ENCODE measurements at places on chromosomes 11 and 22.

GRCh38 chr22:22978637-22979036, 91.0 kb downstream of the IGLL5 start:
- no peak for DNase-seq

GRCh38 chr11:114310095-114310494, 13.9 kb downstream of the NNMT start:
- no peak for DNase-seq

- peak; percentile 91 for DNase-seq
These were observed 3.2 kb upstream of the KCNE3 start for GRCh38 chr11:74470526-74470925.

DNA sequence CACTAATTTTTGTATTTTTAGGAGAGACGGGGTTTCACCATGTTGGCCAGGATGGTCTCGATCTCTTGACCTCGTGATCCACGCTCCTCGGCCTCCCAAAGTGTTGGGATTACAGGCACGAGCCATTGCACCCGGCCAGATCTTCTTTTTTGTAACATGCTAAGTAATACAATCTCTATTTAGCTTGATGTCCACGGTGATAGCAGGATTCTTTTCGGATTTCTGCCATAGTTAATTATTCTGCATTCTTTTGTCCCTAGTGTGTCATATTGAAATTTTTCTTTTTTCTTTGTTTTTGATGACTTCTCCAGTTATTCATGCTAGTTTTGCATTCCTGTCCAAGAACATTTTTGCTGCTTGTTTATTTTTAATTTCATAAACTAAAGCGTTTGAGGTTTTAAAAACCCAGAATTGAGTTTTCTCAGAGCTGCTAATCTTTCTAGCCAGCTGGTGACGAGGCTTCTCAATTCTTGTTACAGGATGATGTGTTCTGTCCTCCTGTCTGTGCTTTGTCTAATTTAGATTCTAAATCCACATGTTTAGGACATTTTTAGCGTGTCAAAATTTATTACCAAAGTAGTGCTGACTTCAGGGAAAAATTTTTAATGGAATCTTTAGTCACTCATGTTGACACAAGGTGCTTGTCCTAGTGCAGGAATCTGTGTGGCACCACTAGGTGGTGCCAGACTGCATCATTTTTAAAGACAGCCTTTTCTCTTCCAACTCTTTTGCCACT, 21.8 kb downstream of the NF2 start:
- DNase-seq = no peak

GRCh38 chr11:86264649-86265048, 20.1 kb downstream of the EED start:
- DNase-seq = no peak

GRCh38 chr22:19625331-19626041, 88.8 kb upstream of the SEPTIN5 start:
- no peak for DNase-seq

GRCh38 chr11:60016881-60017280, at the start of gene OOSP4B:
OOSP4B (plus strand) TSS chr11:60017181.
- no peak for DNase-seq

DNA sequence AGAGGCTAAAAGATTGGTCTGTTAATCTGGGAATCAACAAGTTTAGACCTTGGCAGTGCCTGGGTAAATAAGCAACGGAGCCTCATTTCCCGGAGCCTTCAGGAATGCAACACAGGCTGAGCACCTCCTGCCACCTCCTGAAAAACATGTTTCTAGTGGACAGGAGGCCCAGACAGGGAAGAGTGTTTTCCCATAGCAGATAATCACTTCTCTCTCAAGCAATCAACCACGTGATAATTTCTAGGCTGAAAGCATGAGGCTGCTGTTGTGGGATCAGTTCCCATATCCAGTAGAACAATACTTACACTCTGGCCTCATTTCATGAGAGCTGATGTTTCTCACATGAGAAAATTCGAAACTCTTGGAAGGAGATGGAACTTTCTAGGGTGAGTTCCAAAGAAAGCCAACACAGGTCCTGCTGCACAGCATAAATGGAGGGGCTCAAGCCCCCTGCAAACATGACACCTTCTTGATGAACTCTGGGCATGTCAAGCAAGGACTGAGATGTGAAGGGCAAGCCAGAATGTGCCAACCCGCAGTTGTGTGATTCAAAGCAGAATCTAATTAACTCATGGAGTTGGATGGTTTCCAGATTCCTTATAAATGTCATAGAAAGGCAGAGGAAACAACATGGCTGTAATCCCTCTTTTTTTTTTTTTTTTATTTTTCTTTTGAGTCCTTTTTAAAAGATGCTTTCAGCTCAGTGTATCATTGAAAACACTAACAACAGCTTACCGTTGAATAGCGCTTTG, 228.5 kb upstream of the SESN3 start:
- DNase-seq = no peak

GRCh38 chr11:31240340-31240904, 129.1 kb downstream of the DCDC1 start:
- DNase-seq = peak; percentile 8

GRCh38 chr11:23668324-23668723, 808.0 kb upstream of the CCDC179 start:
- no peak for DNase-seq

DNA sequence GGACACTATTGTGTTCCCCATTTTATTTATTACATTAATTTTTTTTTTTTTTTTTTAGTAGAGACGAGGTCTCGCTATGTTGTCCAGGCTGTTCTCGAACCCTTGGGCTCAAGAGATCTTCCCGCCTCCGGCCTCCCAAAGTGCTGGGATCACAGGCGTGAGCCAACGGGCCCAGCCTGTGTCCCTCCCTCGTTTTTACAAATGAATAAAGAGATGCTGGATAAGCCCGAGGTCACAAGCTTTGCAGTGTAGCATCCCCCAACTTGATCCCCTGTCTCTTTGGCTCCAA, 297 bp upstream of the MTFP1 start:
- DNase-seq = no peak

DNA sequence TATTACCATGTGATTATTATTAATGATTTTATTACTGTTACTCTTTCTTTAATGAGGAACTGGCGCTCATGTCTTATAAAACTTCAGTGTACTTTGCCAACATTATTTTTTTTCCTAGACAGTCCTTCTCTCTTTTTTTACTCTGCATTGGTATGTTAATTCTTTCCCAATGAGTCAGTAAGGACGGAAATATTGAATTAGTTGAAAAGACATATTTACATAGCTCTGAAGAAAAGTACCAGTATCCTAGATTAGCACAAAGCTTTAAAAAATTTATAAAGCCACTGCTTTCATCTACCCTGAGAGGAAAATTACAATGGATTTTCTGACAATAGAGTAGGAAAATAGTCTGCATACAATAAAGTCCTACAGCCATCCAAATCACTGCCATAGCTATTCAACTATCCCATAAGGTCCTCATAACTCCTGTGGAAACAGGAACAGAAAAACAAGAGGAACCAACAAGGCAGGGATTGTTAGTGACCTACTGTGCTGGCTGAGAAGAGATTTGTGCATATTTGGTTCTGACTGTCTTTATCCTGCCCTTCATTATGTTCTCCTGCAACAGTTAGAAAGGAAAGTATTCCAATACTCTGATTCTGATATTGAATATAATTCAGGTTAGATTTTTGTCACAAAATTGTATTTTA, 314.4 kb downstream of the AASDHPPT start:
- DNase-seq = no peak

DNA sequence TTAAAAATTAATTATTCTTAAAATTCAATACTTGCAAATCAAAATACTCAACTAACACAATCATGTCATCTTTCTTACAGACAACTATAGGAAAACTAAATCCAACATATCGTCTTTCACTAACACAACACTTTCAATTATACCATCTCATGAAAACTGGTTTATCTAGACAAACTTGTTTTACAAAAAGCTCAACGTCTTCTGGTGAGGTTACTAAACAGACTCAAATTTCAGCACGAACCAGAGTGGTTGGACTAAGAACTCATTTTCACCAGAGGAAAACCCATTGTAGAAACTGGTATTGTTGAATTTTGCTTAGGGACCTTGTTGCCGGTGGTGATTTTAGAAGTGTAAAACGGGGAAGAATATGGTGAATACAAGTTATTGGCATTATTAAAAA, 52.2 kb downstream of the NUP98 start:
- peak; percentile 2 for DNase-seq

DNA sequence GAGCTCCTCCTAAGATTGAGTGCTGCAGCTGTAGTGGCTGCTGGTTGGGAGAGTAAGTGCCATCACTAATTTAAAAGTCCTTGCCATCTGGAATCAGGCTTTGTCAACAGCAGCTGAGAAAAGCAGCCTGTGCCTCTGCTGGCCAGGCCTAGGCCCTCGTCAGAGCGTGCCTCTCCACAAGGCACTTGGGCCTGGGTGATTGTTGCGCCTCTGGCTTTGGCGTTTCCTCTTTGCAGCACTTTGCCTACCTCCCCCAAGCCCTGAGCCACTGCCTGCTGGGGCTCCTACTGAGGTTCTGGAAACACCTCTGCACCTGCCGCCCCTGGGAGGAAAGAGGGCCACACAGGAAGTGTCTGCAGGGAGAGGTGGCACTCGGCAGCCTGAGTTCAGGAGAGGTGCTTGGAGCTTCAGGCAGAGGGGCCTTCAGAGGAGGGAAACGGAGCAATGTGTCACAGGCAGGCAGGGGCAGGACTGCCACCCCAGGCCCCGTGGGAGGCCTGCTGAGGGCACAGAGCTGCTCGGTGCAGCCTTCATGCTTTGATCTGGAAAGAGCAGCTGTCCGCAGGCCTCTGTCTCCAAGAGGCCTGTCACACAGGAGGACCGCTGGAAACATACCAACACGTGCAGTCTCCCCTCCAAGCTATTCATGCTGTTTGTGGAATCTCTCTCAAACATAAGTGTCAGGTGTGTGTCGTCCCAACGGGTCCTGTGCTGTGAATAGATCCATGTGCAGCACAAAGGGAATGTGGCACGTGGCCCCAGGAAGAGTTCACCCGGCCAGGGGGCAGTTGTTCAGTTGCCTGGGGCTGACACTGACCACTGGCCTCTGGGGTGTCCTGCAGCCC, 61.5 kb upstream of the EMID1 start:
- DNase-seq = peak; percentile 72

GRCh38 chr11:59009661-59010060, 70.4 kb downstream of the GLYATL1 start:
- DNase-seq = no peak

GRCh38 chr22:38120359-38121110, 10.1 kb upstream of the BAIAP2L2 start:
- DNase-seq = no peak

GRCh38 chr22:39148026-39148726, 4.3 kb downstream of the CBX7 start:
- DNase-seq = no peak

DNA sequence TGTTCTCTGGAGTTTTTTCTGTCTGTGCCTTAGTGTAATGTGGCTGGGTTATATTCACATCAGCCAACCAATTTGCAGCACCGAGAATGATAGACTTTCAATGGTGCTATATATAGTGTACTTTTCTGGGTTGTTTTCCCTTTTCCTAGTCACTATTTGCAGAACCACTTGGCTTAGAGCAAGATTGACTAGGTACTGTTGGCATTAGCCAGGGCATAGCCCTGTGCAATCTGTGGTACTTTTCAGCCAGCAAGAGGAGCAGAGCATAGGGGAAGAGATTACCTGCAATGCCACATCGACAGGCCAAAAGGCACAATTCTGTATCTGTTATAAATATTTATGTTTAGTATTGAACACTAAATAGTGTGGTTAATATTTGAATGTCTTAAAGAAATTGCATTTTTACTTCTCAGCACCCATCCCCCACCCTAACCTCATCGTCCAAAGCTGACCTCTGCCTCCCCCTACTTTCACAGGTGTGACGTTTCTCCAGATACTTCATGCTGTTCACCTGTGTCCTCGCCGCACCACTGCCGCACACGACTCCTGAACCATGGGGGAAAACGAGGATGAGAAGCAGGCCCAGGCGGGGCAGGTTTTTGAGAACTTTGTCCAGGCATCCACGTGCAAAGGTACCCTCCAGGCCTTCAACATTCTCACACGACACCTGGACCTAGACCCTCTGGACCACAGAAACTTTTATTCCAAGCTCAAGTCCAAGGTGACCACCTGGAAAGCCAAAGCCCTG, 51.4 kb downstream of the MICAL2 start:
- DNase-seq = no peak

DNA sequence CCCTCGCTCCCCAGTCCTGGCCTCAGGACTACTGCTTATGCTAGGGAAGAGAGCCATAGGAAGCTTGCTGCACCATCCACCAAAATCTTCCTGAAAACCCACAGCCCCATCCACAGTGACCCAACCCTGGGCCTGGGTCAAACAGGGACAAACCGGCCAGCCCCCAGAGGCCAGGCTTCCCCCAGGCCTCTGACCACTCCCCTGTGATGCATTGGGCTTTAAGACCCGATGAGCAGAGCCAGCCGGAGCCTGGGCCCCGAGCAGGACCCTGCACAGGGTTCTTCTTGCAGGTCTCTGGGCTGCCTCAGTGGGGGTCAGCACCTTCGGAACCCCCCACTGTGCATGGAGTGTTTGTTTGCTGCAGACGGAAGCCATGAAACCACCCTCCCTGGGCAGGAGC, 583.7 kb downstream of the BRD1 start:
- DNase-seq = no peak

DNA sequence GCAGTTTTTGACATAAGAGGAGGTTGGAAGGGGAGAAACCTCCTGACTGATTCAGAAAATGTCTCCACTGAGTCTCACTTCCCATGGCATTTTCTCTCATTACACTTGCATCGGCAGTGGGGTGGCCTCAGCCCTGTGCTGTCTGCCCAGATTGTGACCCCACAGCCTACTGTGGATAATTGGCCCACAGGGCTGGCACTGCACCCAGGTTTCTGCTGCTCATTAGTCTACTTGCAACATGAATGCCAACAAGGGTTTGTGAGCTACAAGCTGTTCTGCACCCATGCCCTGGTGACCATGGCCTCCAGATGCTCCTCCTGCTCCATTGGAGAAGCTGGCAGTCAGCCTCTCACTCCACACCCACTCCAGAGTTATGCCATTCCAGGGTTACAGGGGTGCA, 296.0 kb downstream of the CTTN start:
- DNase-seq = no peak

- DNase-seq = no peak
These were observed 26.0 kb upstream of the LRRC10B start for GRCh38 chr11:61482513-61482912.

- no peak for DNase-seq
These were observed 48.4 kb upstream of the MUC15 start for GRCh38 chr11:26620282-26621045.

GRCh38 chr11:46254133-46254491, 23.4 kb upstream of the CREB3L1 start:
- no peak for DNase-seq

GRCh38 chr22:50316114-50317065, 8.9 kb upstream of the PLXNB2 start:
- no peak for DNase-seq

All from DMS79 (cell line).